ENCODE measurements at places on chromosomes 5 and 9. TPM values are rescaled to one million over a fixed set of nuclear protein-coding genes. Genes with fewer than 3 reads are reported as not detected.

DNA sequence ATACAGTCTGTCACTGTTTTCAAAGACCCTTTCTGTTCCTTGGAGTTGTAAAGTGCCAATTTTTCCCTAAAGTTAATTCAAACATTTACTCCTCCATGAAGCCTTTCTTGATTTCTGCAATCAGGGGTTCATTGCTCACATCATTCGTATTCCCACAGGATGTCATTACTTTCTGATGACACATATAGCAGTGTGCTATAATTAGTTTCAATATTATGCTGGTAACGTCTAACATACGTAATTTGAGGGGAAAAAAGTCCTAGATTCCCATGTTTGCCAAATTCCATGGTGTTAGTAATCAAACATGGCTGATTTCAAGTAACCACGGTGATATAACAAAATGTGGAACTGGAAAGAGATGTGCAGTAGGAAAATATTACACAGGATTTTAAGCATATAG, 468.2 kb upstream of the MEF2C start:
- no peaks in the 10 kb centered on the region for H3K36me3 ChIP-seq
- no peak overlapping the region for H3K27ac ChIP-seq
- H3K4me3 ChIP-seq: no peak overlapping the region
- no peak for DNase-seq

DNA sequence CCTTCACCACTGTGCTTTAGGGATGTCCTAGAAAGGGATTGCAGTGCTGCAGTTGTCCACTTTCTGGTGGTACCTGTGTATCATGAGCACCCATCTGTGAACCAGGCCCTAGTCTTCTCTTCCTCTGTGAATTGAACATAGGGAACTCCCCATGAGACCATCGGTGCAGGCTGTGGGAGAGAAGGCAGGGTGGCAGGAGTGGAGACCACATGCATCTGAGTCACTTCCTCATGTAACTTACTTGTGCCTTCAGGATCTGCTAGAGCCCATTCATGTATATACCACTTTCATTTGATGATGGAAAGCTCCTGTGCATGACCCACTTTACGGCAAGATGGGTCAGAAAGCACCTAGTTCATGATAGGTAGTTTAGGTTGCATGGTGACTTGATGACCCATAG, 478.1 kb upstream of the CDH9 start:
- no peak for DNase-seq
- no peaks in the 10 kb centered on the region for H3K27me3 ChIP-seq
- no peaks in the 10 kb centered on the region for H3K36me3 ChIP-seq
- H3K27ac ChIP-seq: no peak overlapping the region
- H3K4me3 ChIP-seq: no peak overlapping the region
- H3K4me1 ChIP-seq: no peaks in the 10 kb centered on the region

PDZD2 gene
- polyA plus RNA-seq: 1.2 TPM

POLR1E gene
- polyA plus RNA-seq: 16.8 TPM

CBY3 gene
- polyA plus RNA-seq: 0.13 TPM

- H3K4me1 ChIP-seq: no peaks in the 10 kb centered on the region
- no peak for DNase-seq
- H3K4me3 ChIP-seq: no peak overlapping the region
These were observed 283.1 kb downstream of the KCTD16 start for GRCh38 chr5:144453753-144454152.

- H3K27ac ChIP-seq: no peak overlapping the region
- H3K4me3 ChIP-seq: no peak overlapping the region
- DNase-seq: no peak
- H3K4me1 ChIP-seq: no peaks in the 10 kb centered on the region
- no peaks in the 10 kb centered on the region for H3K36me3 ChIP-seq
These were observed 89.0 kb upstream of the MAP1B start for GRCh38 chr5:72018143-72018803.

DNA sequence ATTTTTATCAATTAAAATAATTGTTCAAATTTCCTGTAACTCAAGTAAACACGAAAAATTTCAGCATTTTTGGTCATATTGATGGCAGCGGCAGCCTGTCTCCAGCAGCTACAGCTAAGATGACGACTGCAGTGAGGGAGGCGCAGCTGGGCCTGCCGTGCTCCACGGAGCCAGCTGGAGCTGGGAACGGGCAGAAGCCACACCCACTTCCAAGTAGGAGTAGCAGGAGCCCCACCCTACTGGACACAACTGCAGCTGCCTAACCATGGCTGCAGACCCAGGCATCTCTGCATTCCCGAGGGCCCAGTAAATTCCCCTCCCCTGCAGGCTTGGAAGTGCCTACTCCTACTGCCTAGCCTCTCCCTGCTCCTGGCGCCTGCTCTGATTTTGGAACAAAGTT, 2031.7 kb downstream of the EFNA5 start:
- H3K27ac ChIP-seq: no peak overlapping the region
- H3K27me3 ChIP-seq: no peaks in the 10 kb centered on the region

RFK gene
- polyA plus RNA-seq: 92.5 TPM

DNA sequence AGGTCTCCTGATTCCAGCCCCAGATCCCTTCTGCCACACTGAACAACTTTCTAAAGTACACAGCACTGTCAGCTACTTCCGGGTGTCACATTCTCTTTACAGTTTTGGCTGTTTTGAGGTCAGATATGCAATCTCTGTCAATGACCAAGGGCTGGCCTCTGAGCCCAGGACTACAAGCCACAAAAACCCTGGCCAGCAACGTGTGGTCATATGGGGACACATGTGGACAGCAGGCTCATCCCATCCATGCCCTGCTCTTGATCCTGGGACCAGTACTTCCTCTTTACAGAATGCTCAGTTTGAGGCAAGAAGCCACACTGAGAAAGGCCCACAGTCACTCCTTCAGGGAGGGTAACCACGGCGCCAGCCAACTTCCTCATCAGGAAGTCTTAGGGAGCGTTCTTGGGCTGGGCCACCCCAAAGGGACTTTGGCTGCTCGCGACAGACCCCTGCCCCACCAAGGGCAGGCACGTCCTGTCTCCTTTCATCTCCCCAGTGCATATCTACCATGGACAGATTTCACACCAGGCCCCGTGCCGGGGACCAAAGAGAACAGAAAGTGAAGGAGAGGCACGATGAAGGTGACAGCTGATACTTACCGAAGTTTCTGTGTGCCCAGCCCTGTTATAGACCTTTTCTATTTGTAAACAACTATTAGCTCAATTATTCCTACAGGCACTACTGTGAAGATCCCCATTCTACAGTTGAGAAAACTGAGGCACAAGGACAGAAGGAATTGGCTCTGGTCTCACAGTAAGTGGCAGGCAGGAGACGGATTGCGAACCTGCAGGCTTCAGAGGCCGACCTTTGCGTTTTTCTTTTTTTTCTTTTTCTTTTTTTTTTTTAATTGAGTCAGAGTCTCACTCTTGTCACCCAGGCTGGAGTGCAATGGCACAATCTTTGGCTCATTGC, 37.3 kb downstream of the STK10 start:
- H3K27me3 ChIP-seq: no peaks in the 10 kb centered on the region
- no peak overlapping the region for H3K4me3 ChIP-seq
- no peaks in the 10 kb centered on the region for H3K4me1 ChIP-seq
- peak; percentile 79 for DNase-seq
- no peak overlapping the region for H3K27ac ChIP-seq
- H3K36me3 ChIP-seq: peaks cover 16% of the 10 kb centered on the region

DNA sequence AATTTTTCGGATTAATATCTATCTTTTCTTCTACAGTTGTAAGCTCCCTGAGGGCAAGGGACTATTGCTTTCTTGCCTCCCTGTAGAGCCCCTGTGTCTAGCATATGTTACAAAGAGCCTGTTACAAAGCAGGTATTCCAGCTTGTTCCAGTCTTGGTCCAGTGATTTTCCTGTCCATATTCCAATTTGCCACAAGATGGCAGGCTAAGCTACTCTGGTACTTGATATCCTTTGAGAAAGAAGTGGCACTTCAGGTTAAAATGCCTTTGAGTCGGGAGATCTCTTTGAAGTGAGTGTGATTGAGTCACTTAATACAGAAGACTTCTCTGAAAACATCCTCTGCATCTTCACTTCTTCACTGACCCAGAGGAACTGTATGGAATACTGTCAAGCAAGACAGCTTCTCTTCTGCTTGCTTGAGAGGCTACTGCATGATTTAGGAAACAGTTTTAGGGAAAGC, 24.5 kb downstream of the CAVIN4 start:
- no peak overlapping the region for H3K4me3 ChIP-seq
- H3K27ac ChIP-seq: no peak overlapping the region
- no peaks in the 10 kb centered on the region for H3K36me3 ChIP-seq
- DNase-seq: no peak

GRCh38 chr9:93586290-93587057, 10.1 kb downstream of the PHF2 start:
- H3K27me3 ChIP-seq: no peaks in the 10 kb centered on the region
- no peaks in the 10 kb centered on the region for H3K36me3 ChIP-seq
- H3K4me1 ChIP-seq: peaks cover 35% of the 10 kb centered on the region
- no peak overlapping the region for H3K27ac ChIP-seq

GRCh38 chr9:18544456-18544855, 70.5 kb downstream of the ADAMTSL1 start:
- no peaks in the 10 kb centered on the region for H3K4me1 ChIP-seq
- DNase-seq: no peak
- no peaks in the 10 kb centered on the region for H3K36me3 ChIP-seq
- H3K4me3 ChIP-seq: no peak overlapping the region

GRCh38 chr9:121821326-121821725, 169.9 kb downstream of the DAB2IP start:
- no peak overlapping the region for H3K4me3 ChIP-seq
- no peaks in the 10 kb centered on the region for H3K27me3 ChIP-seq
- no peaks in the 10 kb centered on the region for H3K4me1 ChIP-seq
- DNase-seq: no peak
- H3K27ac ChIP-seq: no peak overlapping the region

GPR21 gene
- polyA plus RNA-seq: 0.34 TPM

DNA sequence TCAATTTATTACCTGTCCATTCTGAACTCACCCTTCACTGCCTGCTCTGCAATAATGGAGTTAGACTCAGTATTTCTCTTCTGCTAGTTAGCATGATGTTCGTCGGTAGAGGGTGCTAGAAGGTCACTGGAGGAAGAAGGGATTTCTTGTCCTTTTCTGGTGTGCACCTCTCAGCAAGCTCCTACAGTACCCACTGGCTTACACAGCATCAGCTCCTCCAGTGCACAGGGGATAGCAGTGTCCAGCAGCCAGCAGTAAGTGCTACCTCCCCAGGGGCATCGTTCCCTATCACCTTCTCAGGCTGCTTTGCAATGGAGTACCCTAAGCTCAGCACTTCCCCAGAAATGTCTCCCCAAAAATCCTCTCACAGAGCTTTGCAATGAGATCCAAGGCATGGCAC, 45.9 kb upstream of the APC start:
- no peak overlapping the region for H3K4me3 ChIP-seq
- H3K27ac ChIP-seq: no peak overlapping the region
- no peak for DNase-seq
- H3K27me3 ChIP-seq: no peaks in the 10 kb centered on the region
- no peaks in the 10 kb centered on the region for H3K4me1 ChIP-seq
- H3K36me3 ChIP-seq: no peaks in the 10 kb centered on the region

DNA sequence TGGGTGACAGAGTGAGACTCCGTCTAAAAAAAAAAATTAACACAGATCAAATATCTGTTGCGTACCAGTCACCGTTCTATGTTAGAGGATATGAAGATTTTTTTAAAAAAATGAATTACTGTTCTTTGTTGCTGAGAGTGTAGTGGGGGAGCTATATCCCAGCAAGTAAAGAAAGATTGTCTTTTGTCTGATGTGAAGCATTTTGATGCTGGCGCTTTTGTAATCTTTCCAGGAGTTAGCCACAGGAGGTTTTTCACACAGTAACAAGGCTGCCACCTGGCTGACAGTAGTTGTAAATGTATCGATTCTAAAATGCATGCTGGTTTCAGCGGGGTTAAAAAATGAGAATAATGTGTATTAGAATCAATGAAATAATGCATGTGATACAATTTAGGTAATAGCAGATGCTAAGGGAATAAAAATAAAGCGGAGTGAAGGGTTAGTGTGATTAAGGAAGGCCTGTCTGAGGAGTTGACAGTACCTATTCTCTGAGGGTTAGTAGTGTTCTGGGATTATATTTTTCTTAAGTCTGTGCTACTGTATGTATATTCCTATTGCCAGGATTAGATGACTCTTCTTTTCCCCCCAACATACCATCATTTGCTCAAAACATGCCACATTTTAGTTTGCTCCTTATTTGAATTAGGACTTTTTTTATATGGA, 3.4 kb downstream of the LMNB1 start:
- H3K4me3 ChIP-seq: no peak overlapping the region
- no peaks in the 10 kb centered on the region for H3K36me3 ChIP-seq
- no peak overlapping the region for H3K27ac ChIP-seq

DNA sequence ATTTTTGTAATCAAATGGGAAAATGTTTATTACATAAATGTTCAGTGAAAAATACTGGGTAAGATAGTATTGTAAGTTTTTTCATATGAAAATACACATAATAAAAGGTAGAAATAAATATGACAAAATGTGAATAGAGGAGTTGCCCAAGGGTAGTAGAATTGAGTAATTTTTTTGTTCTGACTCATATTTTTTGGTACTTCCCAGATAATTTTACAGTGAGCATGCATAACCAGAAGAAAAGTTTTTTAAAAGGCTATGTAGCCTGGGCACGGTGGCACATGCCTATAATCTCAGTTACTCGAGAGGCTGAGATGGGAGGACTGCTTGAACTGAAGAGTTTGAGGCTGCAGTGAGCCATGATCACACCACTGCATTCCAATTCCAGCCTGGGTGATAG, 116.9 kb downstream of the PIP5K1B start:
- peaks cover 4% of the 10 kb centered on the region for H3K4me1 ChIP-seq
- no peak overlapping the region for H3K4me3 ChIP-seq
- H3K27me3 ChIP-seq: no peaks in the 10 kb centered on the region

ANKDD1B gene
- polyA plus RNA-seq: 3.0 TPM

GRCh38 chr5:172906888-172907287, 52.3 kb upstream of the RPL26L1 start:
- DNase-seq: peak; percentile 84
- H3K36me3 ChIP-seq: no peaks in the 10 kb centered on the region
- H3K4me1 ChIP-seq: peaks cover 68% of the 10 kb centered on the region
- peak overlapping the region; percentile 96 for H3K27ac ChIP-seq
- H3K27me3 ChIP-seq: no peaks in the 10 kb centered on the region

PCDHB9 gene
- polyA plus RNA-seq: under 0.01 TPM
